Psoas muscle (tissue), 8 donors: ENCODE measurements at places on chromosomes 11 and 22. TPM values are rescaled to one million over a fixed set of nuclear protein-coding genes. Genes with fewer than 3 reads are reported as not detected.
A peak's percentile ranks its signal among the peaks of the same experiment; 100 is the strongest.

Gene OR8D2
- total RNA-seq = not detected

Gene PIK3IP1
- 3.4 TPM for total RNA-seq

DNA sequence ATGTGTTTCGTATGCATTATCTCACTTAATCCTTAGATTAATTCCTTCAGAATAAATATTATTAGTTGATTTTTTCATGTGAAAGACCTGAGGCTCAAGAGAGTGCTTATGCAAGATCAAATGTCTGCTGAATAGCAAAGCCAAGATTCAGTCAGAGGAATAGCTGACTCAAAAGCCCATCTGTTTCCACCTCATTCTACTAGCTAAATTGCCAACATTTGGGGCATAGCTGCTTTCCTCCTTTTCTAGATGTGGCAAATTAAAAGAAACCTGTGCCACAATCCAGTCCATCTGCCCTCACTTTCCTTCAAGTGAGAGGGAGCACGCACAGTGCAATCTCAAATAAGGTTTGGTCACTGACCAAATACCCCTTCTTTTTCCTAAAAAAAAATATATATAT, 121.1 kb downstream of the PAX6 start:
- H3K27me3 ChIP-seq = no peaks in the 10 kb centered on the region
- no peaks in the 10 kb centered on the region for H3K4me1 ChIP-seq
- DNase-seq = no peak

DNA sequence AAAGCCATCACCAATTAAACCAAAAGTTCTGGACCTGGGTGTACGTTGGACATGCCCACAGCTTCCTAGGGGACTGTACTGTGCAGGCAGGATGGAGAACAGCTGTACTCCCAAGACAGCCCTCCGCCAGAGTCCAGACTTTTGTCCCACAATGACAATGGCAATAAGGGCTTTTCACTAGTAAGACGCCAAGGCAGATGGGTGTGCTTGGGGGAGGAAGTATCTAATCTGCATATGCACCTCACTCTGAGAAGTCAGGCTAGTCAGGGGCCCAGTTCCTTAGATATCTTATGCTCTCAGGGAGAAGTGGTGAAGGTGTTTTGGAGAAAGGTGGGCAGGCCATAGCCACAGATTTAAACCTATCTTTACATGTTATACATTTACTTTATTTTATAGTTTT, 85.1 kb upstream of the USP47 start:
- H3K27me3 ChIP-seq = no peaks in the 10 kb centered on the region
- no peak overlapping the region for H3K27ac ChIP-seq
- H3K4me3 ChIP-seq = no peak overlapping the region
- H3K4me1 ChIP-seq = no peaks in the 10 kb centered on the region
- DNase-seq = no peak

- H3K36me3 ChIP-seq = no peaks in the 10 kb centered on the region
- no peak overlapping the region for H3K27ac ChIP-seq
- no peaks in the 10 kb centered on the region for H3K4me1 ChIP-seq
- H3K4me3 ChIP-seq = no peak overlapping the region
- no peaks in the 10 kb centered on the region for H3K27me3 ChIP-seq
These were observed 17.6 kb downstream of the SLC5A12 start for GRCh38 chr11:26704249-26704648.

DNA sequence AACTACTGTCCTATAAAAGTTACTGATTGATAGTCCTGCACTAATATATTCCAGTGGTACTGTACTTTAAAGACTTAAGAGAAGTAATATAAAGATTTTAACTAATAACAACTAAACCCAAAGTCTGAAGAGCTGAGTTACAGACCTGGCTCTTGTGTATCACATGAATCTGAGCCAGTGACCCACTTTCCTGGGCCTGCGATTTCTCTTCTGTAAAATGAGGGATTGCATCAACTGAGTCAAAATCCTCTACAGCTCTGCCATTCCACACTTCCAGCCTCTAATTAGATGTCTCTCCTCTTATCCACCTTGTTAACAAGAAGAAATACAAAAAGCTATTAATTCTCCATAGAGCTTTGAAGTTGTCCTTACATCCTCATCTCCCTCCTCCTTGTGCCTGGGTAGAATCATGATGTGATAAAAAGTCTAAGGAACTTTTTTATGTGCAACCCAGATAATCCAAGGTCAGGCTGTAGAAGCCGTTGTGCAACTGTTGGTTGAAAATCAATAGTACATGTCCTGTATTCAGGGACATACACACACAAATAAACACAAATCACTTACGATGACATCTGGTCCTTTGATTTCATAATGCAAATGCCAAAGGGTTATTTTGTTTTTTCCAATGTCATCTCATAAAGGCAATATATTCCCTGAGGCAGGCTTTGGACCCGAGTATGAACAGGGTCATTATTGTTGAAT, 410.3 kb downstream of the KCNA4 start:
- no peak overlapping the region for H3K27ac ChIP-seq
- H3K36me3 ChIP-seq = no peaks in the 10 kb centered on the region
- DNase-seq = no peak
- H3K4me3 ChIP-seq = no peak overlapping the region
- no peaks in the 10 kb centered on the region for H3K4me1 ChIP-seq

DNA sequence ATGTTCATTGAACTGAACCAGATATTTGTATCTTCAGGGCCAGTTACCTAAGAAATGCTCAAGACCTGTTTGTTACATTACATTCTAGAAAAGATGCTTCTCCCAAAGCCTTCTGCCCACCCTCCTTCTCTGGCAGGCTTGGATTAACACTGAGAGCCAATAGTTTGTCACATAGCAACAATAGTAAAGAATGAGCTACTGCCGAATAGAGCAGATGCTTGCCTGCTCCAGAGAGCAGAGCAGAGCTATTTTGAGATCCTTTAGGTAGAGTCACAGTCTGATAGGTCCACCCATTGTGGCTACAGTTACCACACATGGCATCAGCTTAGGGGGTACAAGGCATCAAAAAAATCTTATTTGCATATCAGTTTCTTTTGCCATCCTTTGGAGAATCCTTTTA, 13.5 kb upstream of the EP300 start:
- H3K36me3 ChIP-seq = no peaks in the 10 kb centered on the region
- no peak for DNase-seq
- H3K4me1 ChIP-seq = no peaks in the 10 kb centered on the region
- H3K4me3 ChIP-seq = no peak overlapping the region
- H3K27ac ChIP-seq = no peak overlapping the region

DNA sequence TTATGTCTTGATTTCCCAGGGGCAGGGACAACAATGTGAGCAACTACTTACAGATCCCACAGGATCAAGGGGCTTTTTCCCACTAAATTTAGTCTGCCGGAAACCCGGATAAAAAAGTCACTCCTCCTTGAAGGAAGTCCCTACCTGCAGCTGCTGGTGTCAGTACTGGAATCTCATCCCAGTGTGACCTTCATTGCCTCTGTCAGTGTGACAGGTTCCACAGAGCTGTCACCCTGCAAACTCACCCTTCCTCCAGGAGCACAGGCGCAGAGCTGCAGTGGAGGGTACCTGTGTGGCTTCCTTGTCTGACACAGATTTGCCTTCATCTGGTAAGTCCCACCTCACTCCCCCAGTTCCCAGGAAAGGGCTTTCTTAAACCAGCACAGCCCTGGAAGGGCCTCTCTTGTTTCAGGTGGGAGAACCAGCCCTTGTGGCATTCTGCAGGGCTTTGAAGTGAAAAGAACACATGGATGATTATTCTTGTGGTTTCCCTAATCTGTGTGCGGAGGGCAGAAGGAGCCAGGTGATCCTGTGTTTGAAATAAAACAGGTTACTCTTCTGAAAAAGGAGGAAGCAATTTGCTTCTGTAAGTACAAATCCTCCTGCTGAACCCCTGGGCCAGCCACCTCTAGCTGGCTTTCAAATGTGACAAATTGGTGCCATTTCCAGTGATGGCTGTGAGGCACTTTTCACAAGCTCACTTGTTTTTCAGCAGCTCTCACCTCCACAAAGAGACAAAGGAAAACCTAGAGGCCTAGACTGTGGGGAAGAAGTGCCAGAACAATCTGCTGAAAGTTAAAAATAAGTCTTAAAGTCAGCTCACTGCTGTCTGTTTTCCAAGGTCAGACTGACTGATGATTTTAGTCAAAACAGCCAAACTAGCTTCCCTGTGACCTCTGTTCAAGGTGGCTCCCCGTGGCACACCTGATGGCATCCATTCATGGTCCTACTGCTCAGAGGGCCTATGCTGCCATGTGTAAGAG, 9.2 kb upstream of the PRSS23 start:
- no peaks in the 10 kb centered on the region for H3K36me3 ChIP-seq
- no peak for DNase-seq
- H3K27me3 ChIP-seq = no peaks in the 10 kb centered on the region
- H3K27ac ChIP-seq = peak overlapping the region; percentile 72
- H3K4me1 ChIP-seq = peaks cover 23% of the 10 kb centered on the region

DNA sequence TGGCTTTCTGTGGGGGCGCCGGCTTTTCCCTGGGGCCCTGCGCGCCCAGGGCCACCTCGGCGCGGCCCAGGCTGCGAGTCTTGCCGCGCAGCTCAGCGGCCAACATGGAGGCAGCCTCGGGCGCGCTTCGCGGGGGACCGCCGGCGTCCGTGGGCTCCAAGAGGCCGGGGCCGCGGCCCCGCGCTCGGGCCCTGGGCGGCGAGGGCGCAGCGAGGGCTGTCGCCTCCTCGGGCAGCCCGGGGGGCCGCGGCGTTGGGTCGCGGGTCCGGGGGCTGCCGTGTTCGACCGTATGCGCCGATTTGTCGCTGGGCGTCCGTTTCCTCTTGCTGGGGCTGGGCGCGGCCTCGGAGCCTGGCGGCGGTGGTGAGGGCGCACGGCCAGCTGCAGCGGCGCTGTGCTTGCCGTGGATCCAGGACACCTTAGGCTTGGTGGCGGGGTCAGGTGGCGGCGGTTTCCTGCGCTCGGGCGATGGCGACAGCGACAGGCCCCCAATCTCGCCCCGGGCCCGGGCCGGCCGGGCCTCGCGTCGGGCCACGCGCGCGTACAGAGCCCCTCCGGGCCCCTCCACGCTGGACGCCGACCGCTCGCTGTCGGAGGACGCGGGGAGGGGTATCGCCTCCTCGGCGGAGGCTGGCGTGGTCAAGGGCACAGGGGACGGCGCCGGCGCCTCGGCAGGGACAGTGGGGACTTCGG, 11.9 kb downstream of the SCARF2 start:
- peak overlapping the region; percentile 18 for H3K4me3 ChIP-seq
- peaks cover 5% of the 10 kb centered on the region for H3K27me3 ChIP-seq
- no peak for DNase-seq
- H3K27ac ChIP-seq = no peak overlapping the region
- H3K36me3 ChIP-seq = no peaks in the 10 kb centered on the region

DNA sequence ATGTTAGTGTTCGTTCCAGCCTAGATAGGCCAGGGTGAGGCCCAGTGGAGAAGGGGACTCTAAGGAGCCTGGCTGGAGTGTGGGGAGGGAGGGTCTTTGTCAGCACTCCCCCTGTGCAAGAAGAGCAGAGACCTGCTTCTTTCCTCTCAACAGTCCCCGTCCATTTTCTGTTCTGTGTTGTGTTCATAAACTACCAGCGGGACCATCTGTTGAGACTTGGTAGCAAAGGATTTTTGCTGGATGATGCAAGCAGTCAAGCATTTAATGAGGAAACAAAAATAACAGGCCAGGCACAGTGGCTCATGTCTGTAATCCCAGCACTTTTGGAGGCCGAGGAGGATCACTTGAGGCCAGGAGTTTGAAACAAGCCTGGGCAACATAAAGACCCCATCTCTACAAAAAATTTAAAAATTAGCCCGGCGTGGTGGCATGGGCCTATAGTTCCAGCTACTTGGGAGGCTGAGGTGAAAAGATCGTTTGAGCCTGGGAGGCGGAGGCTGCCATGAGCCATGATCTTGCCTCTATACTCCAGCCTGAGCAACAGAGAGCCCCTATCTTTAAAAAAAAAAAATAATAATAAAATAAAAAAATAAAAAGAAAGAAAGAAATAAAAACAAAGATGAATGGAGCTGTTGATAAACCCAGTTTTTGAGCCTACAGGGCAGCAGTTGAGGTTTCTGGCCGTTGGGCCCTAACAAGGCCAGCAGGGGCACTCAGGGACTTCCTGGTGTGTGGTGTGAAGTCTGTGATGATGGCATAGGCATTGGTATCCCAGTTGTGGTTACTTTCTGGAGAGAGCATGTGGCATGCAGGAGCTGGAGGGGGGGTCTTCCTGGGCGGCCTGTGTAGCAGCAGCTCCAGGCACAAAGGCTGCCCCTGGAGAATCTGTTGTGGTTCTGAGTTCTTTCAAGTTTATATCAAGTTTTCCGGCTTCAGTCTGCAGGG, 1.7 kb upstream of the TXNRD2 start:
- H3K4me1 ChIP-seq = peaks cover 59% of the 10 kb centered on the region
- no peak for DNase-seq
- H3K27me3 ChIP-seq = no peaks in the 10 kb centered on the region
- peak overlapping the region; percentile 98 for H3K27ac ChIP-seq
- H3K36me3 ChIP-seq = no peaks in the 10 kb centered on the region
- peak overlapping the region; percentile 94 for H3K4me3 ChIP-seq

GRCh38 chr22:19176732-19177131, 1.8 kb downstream of the SLC25A1 start:
- no peak overlapping the region for H3K27ac ChIP-seq
- no peak for DNase-seq
- H3K27me3 ChIP-seq = no peaks in the 10 kb centered on the region
- H3K36me3 ChIP-seq = peaks cover 39% of the 10 kb centered on the region
- H3K4me1 ChIP-seq = peaks cover 21% of the 10 kb centered on the region

DNA sequence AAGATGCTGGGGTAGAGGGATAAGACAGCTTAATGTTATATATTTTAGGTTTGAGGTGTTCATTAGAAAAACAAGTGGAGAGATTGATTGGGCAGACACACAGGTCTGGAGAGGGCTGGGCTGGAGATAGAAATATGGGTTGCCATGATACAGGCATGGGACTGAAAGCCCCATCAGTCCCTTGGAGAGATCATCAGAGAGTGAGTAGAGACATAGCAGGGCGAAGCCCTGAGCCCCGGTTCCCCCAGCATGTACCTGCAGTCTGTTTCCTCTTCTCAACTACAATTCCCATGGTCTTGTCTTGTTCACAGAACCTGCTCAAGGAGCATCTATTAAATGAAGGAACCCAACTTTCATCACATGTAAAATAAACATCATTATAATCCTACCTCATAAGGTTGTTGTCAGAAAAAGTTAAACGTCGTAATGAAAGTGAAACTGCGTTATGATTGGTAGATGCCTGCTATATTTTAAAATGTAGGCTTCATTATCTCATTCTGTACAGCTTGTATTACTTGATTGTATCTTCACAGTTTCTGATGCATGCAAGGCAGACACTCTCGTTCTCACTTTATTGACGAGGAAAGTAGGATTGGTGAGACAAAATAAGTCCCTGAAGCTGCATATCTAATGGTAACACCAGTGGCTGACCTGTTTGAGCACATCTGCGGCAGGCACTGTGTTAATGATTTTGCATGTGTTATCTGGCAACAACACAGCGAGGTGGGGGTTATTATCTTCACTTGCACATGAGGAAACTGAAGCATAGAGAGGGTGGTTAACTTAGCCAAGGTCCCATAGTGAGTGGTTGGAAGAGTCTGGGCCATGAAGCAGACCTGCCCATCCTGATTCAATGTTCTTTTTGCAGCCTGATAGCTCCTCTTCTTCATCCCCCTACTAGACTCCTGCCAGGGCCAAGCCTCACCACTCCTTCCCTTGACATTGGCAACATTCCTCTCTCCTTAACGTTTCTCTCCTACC, 63.5 kb downstream of the ENDOD1 start:
- H3K4me1 ChIP-seq = peaks cover 35% of the 10 kb centered on the region
- no peaks in the 10 kb centered on the region for H3K36me3 ChIP-seq
- H3K4me3 ChIP-seq = peak overlapping the region; percentile 45
- no peak overlapping the region for H3K27ac ChIP-seq
